ENCODE measurements at places on chromosomes 16 and 17.

- DNase-seq: no peak
Observed at GRCh38 chr16:82181461-82182185, 11.6 kb upstream of the MPHOSPH6 start.

DNA sequence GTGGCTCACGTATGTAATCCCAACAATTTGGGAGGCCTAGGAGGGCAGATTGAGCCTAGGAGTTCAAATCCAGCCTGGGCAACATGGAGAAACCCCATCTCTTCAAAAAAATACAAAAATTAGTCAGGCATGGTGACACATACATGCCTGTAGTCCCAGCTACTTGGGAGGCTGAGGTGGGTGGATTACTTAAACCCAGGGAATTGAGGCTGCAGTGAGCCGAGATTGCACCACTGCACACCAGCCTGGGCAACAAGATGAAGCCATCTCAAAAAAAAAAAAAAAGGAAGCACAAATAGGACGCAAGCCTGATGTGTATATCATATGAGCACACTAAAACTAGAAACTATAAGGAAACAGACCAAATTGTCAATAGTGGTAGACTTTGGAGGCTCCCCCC is 17.1 kb upstream of the FLCN start:
- no peak for DNase-seq

GRCh38 chr17:70006159-70006558 is 68.9 kb upstream of the KCNJ16 start:
- DNase-seq: no peak

DNA sequence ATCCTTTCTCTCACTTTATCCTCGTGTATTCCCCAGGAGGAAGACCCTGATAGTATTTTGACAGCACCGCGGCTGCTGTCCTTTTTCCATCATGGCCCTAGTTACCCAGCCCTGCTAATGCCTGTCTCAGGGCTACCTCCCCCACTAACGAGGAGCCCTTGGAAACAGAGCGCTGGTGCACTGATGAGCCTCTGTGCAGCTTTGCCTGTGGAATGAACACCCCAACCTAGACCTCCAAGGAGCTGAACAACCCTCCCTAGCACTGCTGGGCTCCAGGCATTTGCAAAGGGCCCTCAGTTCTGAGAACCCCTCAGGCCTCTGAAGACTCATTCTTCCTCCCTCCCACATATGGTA is 23.3 kb upstream of the CCL1 start:
- no peak for DNase-seq

DNA sequence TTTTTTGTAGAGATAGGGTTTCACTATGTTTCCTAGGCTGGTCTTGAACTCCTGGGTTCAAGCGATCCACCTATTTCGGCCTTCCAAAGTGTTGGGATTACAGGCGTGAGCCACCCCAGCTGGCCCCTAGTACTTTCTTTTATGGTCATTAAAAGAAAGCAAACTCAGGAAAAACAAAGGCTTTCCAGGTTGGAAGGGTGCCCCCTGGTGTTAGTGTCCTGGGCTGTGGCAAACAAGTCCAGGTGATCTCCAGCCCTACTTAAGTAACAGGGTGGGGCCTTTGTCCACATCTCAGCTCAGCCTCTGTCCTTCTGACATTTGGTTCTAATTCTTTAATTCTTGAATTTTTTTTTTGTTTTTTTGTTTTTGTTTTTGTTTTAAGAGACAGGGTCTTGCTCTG is 6.9 kb downstream of the IGFBP4 start:
- no peak for DNase-seq

Measured in cardiac muscle cell (in vitro differentiated cells and primary cell).